Stimulated activated CD8-positive, alpha-beta memory T cell treated with anti-CD3 and anti-CD28 coated beads, Interleukin-4, amount 100 ng/mL, for 1 hour (primary cell): ENCODE measurements at places on chromosomes 6 and 20.
A peak's percentile ranks its signal among the peaks of the same experiment; 100 is the strongest.

DNA sequence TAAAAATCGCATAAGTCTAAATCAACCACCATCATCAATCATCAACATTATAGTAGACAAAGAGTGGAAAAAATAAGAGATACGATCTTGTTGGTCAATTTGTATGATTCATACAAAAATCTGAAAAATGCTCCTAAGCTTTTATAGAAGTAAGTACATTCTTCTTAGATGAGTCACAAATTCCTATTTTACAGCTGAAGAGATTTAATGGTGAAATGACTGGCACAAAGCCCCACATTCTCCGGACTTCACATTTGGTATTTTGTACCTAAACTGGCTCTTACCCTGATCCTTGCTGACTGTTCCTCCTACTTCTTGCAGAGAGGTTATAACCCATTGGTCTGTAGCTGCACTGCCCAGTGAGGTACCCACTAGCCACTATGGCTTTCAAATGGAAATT lies 29.9 kb upstream of the PREP start:
- no peak for DNase-seq

- DNase-seq: no peak
Observed at GRCh38 chr20:21353236-21353635, 44.1 kb downstream of the NKX2-4 start.

- DNase-seq: no peak
Observed at GRCh38 chr20:14012671-14013070, 17.4 kb downstream of the MACROD2 start.

DNA sequence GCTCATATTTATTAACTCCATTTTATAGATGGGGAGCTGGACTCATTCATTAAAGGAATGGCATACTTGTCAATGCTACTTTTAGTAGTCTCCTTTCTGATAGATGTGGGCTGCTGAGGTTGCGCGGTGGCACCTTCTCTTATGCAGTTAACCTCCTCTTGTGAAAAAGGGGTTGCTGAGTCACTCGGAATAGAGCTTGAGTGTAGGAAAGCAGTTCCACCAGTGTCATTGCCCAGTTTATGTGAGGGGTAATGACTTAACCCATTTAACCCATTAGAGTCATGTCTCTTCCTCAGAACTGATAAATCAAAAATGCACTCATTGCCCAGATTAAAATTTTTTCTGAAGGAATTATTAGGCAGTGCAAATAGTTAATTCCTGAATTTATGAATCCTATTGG lies 6.3 kb downstream of the MAPK14 start:
- no peak for DNase-seq

- no peak for DNase-seq
Observed at GRCh38 chr20:12153628-12154027, 235.9 kb downstream of the BTBD3 start.

DNA sequence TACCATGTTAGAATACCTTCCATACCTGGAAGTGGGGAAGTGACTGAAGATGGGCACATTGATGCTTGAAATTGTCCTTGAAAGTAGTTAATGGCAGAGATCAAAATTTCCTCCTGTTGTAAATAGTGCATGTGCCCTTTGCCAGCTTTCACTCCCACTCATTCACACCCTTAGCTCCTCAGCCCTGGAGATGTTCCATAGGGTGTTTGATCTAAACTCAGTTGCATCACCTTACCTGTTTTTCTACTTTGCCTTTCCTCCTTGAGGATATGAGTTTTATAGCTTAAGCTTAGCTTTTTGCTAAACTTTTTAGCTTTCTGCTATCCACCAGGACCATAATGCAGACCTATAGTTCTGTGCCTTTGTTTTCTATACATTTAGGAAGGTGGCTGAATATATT lies 69.0 kb downstream of the CEP57L1 start:
- DNase-seq: no peak

DNA sequence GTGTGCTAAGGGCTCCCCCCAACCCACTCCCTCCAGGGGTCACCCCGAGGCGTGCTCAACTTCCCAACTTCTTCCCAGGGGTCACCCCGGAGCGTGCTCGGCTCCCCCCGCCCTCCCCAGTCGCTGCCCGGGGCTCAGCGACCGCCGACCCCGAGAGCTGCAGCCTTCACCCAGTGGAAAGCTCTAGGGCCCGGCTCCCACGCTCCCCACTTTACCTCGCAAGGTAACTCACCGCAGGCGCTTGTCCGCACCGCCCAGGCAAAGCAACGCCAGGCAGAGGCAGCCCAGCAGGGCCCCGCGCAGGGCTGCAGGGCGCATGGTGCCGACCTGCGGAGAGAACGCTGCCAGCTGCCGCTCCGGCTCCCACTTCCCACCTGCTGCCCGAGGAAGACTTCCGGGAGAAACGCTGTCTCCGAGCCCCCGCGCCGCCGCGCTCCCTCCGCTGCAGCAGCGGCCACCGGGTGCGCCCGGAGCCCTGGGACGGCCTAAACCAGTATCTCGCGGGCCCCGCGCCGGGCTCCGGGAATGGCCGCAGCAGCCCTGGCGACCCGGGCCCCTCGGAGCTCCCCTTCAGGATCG lies 396 bp downstream of the RNASET2 start:
- no peak for DNase-seq

- no peak for DNase-seq
Observed at GRCh38 chr20:51190783-51191180, 167.9 kb upstream of the KCNG1 start.

- no peak for DNase-seq
Observed at GRCh38 chr6:13593103-13593502, 18.7 kb downstream of the SIRT5 start.

GRCh38 chr20:10312111-10312510 lies 93.5 kb downstream of the SNAP25 start:
- DNase-seq: no peak

- DNase-seq: no peak
Observed at GRCh38 chr6:115838763-115839401, 221.8 kb downstream of the FRK start.

GRCh38 chr6:108446629-108447150 lies 114.0 kb upstream of the FOXO3 start:
- DNase-seq: no peak

- DNase-seq: no peak
Observed at GRCh38 chr20:50136822-50137599, 16.5 kb downstream of the PEDS1 start.

DNA sequence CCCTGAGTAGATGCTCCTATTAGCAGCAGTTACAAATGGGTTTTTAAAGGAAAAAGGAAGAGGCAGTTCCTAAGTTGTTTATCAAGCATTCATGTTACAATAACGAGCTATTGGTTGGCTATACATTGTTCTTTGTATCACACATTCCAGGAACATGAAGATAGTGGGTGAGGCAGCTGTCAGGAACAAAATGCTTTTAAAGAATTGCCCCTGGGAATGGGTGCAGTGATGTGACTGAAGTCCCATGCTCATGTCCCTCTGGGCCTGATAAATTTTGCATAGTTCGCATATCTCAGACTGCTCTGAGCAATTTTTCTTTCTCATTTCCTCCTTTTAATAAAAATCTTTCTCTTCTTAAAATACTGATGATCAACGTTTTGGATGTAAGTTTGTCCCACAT lies 3.7 kb downstream of the ENPP1 start:
- DNase-seq: no peak

DNA sequence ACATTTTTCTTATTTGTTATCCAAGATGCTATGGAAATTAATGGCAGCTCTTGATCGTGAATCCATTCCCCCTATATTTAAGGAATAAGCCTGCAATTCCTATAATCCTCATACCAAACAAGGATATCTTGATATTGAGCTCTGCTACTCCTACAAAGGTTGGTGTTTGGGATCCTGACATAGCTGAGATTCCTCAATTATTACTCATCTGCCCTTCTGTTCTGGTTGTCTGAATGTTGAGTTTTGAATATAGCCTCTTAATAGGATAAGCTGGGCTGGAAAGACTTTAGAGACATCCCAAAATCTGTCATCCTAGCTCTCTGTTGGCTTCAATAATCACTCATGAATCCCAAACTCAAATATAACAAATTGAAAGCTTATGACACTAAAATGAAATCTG lies 49.9 kb downstream of the CLIC5 start:
- no peak for DNase-seq

DNA sequence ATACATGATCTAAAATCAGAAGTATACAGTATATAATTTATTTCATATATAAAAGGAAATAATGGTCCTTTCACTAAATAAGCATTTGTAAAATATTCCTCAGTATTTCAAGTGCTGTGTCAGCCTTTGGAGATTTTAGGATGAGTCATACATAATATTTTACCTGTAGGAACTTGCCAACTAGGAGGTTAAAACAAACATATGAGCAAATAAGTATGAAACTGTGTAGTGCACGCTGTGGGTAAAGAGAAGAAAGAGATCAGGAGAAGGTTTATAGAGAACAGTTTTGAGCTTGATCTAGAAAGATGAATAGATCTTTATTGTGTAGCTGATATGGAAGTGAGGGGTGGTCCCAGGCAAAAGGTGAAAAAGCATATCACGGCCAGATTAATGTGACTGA lies 169.9 kb upstream of the RNF217 start:
- DNase-seq: no peak

DNA sequence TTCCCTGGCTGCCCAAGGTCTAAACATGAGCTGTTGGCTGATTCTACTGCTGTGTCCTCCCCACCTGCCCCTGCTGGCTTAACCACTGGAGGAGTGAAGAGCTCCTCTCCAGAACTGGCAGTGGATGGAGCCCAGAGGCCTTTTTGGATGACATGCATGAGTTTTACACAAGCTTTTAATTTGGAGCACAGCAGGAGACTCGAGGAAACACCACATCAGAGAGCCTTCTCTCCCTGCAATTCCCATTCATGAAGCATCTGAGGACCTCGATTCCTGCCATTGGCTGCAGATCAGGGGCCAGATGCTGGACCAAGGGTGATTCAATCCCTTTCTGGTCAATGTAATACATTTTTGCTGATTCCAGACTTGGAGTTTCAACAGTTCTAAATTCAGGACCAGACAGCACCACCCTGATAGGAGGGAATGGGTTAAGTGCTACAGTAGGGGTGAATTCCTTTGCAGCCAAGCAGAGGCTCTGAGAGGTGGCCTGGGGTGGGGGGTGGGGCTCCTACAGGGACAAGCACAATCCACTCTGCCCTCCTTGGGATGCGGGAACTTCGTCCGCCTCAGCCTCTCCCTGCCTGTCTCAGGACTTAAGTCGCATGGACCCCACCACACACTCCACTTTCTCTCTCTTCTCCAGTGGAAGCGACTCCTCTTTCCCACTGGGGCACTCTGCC lies 599 bp upstream of the PSORS1C1 start:
- DNase-seq: no peak

DNA sequence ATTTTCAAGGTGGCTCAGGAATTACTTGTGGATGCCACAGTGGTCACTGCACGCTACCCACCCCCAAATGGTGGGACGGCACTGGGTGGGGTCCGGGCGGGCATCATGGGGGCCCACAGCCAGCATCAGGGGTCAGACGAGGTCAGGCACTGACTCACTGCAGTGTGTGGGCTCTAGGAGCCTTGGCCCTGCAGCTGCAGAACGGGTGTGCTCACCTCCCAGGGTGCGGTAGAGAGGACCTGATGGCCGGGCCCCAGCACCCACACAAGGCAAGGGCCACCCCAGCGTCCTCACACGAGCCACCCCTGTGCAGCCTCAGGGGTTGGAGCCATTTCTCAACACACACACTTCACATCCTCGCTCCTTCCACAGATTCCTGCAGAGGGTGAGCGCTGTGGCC lies 34.3 kb downstream of the KCNQ2 start:
- no peak for DNase-seq

DNA sequence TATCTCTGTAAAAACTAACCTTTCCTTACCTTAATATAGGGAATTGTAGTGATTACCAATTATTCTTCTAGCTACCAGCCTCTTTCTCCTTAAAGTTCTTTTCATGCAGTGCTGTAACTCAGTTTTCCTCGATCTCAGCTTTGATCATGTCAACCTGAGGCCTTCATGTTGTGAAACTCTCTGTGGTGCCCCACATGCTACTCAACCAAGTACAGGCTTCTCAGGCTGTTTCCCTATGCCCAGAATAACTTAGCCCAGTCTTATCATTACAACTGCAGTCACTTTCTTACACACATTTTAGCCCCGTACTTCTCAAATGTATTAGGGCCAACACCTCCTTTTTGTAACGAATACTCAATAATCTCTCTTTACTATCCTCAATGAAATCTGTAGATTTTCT lies 90.1 kb upstream of the SUPT3H start:
- no peak for DNase-seq

DNA sequence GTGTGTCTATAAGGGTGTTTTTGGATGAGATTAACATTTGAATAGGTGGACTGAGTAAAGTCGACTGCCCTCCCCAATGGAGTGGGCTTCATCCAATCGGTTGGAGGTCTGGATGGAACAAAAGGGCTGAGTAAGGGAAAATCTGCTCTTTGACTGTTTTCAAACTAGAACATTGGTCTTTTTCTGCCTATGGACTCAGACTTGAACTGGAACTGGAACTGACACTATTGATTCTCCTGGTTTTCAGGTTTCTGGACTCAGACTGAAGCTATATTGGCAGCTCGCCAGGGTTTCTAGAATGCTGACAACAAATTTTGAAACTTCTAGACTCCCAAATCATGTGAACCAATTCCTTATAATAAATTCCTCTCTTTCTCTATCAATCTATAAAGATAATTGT lies 498.9 kb upstream of the EPHA7 start:
- DNase-seq: no peak

DNA sequence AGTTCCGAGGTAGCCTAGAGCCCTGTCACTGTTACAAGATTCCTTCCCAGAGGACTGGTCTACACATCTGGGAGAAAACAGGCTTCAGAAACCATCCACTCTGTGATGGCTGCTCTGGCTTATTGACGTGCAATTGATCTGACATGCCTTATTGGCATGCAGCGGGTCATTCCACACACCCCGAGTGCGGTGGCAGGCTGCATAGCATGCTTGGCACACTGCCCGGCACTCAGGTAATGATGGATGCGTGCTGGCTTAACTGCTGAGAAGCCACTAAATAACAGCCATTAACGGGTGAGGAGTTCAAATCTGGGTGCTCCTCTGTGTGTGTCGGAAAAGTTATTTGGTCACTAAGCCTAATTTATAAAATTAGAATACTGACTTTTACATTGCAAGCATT lies 67.9 kb upstream of the CDH4 start:
- no peak for DNase-seq

DNA sequence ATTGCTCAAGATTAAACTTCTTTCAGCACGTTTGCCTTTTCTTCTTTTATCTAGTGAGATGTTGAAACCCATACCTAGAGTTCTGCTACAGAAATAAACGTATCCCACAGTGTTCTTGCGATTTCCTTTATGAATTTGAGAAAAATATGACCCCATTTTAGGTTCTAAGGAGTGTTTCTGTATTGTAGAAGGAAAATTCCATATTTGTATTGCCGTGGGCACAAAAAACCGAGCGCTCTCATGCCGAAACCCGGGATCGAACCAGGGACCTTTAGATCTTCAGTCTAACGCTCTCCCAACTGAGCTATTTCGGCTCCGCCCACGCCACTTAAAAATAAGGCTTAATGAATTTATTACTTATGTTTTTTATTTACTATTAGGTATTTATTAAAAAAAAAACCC lies 23.7 kb downstream of the ZNF311 start:
- DNase-seq: peak; percentile 45
